ENCODE measurements at places on chromosomes 2 and 18.

DNA sequence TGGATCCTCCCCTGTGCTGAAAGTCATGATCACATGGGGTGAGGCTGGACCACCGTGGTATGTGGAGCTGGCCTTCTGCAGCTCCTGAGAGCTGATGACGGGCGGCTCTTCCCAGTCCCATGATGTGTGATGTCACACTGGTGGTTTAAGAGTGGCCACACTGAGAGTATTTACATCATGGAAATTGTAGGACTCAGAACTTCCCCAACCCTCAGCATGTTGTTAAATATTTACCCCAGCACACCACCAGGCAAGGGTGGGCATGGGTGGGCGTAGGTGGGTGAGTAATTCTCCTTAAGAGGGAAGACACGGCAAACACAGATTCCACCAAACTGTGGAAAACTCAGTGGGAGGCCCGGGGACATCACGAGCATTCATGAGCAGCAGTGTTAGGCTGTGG is 106.8 kb downstream of the ALPK2 start:
- no peak for DNase-seq

DNA sequence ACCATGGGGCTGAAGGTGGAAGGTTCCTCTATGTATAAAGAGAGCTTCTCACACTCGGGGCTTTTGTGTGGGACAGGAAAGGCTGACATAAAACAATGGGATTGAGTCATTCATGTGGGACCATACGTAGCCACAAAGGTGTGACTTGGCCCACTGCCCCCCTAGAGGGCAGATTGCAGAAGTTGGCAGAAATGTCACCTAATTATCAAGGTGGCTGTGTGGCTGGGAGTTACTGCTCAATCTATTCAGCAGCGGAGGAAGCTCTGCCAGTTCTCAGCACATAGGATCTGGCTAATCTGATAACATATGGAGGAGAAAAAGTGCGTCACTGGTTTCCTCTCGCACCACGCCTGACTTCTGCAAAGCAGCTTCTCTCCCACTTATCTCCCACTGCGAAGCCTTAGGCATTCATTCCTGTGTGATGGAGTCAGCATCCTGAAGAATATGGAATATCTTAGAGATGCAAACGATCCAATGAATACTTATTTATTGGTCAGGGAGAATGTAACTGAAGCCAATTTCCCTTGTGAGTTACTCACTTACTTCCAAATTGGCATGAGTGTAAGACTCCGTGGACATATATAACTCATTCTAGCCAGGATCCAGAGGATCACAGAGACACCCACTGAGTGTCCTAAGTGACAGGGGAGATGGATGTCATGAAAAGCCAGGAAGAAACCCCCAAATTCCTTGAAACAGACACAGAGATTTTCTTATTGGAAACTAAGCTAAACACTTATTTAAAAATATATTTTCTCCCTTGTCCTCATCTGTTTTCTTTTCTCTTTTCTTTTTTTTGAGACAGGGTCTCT is 344.8 kb downstream of the TGIF1 start:
- peak; percentile 81 for DNase-seq

GRCh38 chr18:35590935-35591334 is 9.4 kb downstream of the GALNT1 start:
- DNase-seq, result no peak

GRCh38 chr2:233413046-233413445 is 58.8 kb downstream of the DGKD start:
- no peak for DNase-seq

- DNase-seq, result no peak
These were observed 54.5 kb downstream of the EPAS1 start for GRCh38 chr2:46351750-46352138.

GRCh38 chr2:217834057-217834620 is 168.7 kb downstream of the TNS1 start:
- no peak for DNase-seq

GRCh38 chr2:226953826-226954225 is 118.0 kb downstream of the RHBDD1 start:
- DNase-seq, result no peak

DNA sequence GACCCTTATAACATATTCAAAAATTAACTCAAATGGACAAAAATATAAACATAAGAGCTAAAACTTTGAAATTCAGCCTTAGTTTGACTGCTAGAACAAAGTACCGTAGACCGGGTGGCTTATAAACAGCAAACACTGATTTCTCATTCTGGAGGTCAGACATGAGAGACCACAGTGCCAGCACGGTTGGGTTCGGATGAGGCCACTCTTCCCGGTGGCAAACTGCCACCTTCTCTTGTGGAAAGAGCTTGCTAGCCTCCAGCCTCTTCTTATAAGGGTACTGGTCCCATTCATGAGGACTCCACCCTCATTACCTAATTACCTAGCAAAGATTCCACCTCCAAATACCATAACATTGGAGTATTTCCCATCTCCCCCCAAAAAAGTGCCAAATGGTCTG is 91.3 kb downstream of the FAM210A start:
- DNase-seq, result no peak

- DNase-seq, result no peak
These were observed 17.5 kb downstream of the STEAP3 start for GRCh38 chr2:119241205-119241532.

- no peak for DNase-seq
These were observed 31.3 kb upstream of the TMEM131 start for GRCh38 chr2:98026927-98027522.

GRCh38 chr2:20400787-20401488 is 45.9 kb upstream of the RHOB start:
- DNase-seq, result no peak

DNA sequence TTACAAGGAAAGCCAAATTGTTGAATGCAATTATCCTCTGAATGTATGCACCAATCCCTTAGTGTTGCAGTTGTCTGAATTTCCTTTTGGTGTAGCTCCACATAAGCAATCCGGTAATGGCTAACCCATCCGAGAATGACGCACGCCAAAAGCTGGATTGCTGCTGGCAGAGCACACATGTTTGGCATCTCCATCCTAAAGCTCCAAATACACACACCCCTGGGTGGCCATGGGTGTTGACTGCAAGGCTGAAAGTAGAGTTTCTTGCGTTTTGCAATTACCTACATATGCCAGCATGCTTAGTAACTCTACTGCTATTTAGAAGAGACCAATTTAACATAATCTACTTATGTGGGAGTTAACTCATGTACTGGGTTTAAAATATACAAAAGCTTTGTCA is 53.1 kb downstream of the KCTD1 start:
- no peak for DNase-seq

DNA sequence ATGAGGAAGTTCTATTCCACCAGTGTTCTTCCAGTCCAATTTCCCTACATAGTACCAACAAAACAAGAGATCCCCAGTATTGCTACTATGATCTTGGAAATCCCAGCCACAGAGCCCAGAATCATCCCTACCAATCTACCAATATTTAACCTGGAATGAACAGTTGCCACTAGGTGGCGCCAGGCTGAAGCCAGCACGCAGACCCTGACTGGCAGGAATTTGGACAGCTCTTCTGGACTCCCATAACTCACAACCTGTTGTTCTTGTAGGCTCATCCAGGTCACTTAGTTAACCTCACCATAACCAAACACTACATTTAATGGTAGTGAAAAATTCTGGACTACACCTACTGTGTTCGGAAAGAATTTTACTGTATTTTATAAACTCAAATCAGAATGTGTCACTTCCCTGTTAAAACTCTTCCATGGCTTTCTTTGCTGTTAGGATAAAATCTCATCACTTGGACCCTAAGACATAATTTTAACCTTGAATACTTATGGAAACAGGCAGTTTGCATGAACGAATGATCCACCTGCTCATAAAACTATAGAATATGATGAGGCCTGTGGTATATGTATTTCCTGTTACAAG is 59.8 kb upstream of the SLC38A11 start:
- DNase-seq, result peak; percentile 91

DNA sequence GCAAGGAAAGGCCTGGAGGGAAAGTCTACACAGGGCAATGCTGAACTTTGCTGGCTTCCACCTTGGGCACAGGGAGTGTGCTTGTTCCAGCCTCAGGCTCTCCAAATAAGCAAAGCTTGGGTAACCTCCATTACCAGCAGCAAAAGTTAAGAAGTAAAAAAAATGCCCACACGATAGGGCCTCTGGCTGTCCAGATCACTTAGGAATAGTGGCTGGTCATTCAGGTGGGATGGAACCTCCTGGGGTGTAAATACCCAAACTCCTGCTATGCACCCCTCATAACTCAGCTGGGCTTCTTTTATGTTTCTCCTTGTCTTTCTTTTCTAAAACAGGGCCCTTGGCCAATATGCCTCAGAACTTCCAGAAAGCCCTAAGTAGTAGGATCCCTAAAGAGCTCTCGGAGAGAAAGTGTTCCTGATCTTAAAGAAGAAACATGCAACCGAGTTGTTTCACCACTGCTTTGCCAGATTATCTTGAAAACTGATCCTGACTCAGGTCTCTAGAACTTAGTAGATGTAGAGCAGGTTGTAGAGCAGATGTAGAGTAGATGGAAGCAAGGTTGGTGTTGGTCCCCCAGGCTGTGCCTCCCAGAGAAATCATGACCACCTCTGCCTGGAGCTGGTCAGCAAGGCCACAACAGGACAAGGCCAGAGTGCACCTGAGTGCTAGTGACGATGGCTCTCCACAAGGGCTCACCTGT is 2.0 kb upstream of the OSR1 start:
- DNase-seq, result no peak

DNA sequence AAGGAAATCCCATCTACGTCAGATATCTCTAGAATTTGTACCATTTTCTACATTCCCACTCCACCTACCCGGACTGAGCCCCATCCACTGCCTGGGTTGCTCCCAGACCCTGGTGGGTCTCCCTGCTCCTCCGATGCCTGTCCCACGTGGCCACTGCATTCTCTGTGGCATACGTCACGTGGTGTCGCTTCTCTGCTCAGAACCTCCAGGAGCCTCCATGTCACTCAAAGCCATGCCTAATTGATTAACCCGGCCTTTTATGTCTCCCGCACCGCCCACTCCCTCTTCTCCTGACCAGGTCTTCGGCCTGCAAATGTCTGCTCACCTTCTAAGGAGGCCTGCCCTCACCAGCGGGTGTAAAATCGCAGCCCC is 176.6 kb downstream of the HDAC4 start:
- DNase-seq, result no peak

GRCh38 chr2:79428745-79429144 is 84.1 kb upstream of the CTNNA2 start:
- no peak for DNase-seq

DNA sequence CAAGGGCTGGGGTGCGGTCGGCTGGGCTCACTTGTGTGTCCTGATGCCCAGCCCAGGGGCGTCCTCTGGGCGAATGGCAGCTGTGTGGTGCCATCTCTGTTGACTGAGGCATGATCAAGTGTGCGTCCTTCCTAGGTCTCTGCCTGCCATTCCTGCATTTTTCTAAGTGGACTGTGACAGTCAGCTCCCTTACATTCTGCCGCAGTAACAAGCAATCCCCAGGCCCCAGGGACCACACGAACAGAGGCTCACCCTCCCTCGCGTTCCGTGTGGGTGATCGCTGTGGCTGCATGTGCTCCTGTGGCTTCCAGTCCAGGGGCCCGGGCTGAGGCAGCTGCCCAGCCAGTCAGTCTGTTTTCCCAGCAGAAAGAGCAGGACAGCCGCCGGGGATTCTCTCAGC is 17.8 kb downstream of the D2HGDH start:
- DNase-seq, result no peak

GRCh38 chr18:58097907-58098166 is 53.8 kb downstream of the NEDD4L start:
- no peak for DNase-seq

GRCh38 chr2:1656326-1656960 is 87.9 kb downstream of the PXDN start:
- DNase-seq, result peak; percentile 74

GRCh38 chr2:74544634-74545033 is 9.1 kb downstream of the LOXL3 start:
- no peak for DNase-seq

- DNase-seq, result no peak
These were observed 85.6 kb downstream of the PRKCE start for GRCh38 chr2:45736757-45737704.

DNA sequence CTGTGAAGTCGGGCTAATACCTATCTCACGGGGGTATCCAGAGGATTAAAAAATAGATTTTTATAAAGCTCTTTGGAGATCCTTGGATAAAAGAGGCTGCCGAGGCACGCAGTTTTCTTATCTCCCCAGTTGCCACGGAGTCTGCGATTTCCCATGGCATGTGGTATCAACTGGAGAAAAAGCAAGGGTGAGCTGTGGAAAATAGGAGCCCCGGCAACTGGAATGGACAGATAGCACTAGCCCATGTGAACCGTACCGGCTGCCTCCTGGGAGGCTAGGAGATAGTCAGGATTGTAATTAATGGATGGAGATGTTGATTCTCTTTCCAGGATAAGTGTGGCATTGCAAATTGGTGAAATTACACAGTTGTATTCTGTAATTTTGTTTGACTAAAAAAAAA is 407.6 kb upstream of the KCNH7 start:
- peak; percentile 51 for DNase-seq

DNA sequence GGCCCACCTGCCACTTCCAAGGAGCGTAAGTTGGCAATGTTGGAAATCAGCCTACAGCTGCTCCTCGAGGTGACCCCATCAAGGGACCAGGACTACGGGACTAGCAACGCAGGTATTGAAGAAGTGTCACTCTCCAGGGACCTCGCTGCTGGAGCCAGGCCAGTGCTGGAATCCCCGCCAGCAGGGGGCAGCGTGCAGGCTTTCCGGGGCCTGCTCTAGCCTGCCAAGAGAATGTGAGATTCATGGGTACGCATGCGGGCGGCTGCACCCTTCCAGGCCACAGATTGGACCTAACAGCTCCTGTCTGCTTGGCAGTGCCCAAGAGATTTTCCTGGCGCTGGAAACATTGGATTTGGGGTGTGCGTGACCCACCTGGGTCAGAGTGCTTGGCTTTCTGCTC is 182.8 kb upstream of the RAB12 start:
- peak; percentile 91 for DNase-seq

DNA sequence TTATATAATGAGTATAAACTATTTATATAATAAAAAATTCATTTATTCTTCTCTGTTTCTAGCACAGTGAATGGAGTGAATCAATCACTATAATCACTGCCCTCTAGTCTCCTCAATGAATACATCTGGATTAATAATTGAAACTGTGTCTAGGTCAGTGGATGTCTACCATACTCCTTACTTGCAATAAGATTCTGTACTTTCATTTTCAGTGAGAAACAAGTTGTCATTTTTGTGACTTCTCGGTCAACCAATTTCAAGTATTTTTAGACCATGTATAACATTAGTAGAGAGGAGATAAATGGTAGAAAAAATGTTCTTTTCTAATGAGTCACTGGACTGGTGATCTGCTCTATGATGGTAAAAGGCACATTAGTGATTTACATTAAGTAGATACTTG is 799.6 kb upstream of the CHAC2 start:
- DNase-seq, result no peak

All from endodermal cell (in vitro differentiated cells).